ENCODE measurements at places on chromosomes 6 and 20.

DNA sequence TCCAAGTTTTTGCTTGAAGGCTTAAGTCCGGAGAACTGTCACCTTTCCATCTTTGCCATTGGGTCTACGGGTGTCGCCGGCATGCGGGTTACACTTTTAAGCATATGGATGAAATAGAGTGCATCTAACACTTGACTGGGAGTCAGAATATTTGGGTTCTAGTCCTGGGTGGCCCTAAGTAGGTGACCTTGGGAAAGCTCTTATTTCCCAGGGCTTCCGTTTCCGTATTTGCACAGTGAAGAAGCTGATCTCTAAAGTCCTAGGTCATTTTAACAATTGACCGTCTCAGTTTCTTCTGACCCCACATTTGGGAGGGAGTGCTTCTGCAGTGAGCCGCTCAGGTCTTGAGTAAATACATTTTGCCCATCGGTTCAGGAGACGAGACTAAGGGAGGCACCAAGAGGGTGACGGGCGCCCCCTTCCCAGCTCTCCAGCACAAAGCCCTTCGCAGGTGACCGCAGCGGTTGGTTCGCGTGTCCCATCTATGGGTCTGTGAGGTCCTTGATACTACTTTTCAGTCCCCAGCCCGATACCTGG lies 651 bp upstream of the BLTP3A start:
- DNase-seq: no peak

- no peak for DNase-seq
These were observed 112.2 kb downstream of the ADGRB3 start for GRCh38 chr6:68747110-68747790.

GRCh38 chr6:90263633-90264032 lies 33.0 kb downstream of the BACH2 start:
- no peak for DNase-seq

GRCh38 chr20:33337531-33338165 lies 54.6 kb downstream of the BPIFB1 start:
- DNase-seq: no peak

DNA sequence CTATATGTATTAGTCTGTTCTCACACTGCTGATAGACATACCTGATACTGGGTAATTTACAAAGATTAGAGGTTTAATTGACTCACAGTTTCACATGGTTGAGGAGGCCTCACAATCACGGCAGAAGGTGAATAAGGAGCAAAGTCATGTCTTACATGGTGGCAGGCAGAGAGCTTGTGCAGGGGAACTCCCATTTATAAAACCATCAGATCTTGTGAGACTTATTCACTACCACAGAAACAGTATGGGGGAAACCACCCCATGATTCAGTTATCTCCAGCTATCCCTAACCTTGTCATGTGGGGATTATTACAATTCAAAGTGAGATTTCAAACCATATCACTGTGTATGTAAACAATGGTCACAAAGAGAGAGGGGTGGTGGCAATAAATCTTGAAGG lies 6.6 kb downstream of the CST8 start:
- DNase-seq: no peak

- peak; percentile 64 for DNase-seq
These were observed 679 bp upstream of the PPDPF start for GRCh38 chr20:63519668-63520503.
